NCI-H82 (cell line): ENCODE measurements at places on chromosomes 1 and 21.

DNA sequence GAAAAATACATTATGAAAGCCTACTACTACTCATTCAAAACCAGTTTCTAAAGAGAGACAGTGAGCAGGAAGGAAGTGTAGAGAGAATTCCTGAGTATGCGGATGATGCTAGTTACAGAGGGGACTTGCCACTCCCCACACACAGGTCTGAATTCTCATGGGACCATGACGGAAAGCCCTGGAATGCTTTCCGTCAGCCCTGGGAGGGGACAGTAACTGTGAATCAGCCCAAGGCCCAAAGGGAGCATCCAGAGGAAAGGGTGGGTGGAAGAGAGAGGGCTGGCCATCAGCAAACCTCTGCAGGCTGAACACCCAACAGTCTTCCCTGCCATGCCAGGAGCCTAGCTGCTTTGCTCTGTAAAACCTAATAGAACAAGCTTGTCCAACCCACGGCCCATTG, 36.4 kb downstream of the RCSD1 start:
- DNase-seq = no peak

DNA sequence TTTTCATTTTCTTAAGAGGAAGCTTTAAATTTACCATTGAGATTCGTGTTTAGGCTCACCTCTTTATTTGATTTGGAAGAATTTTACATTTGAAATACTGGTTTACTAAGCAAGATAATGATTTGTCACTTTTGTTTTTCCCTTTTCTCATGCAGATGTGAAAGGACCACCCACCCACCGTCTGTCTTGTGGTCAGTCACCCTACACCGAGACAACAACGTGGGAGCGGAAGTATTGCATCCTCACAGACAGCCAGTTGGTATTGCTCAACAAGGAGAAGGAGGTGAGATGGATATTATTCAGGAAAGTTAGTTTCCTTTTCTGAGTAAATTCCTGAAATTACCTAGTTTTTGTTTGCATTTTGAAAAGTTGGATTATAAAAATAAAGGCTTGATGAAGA, 189.5 kb downstream of the RASAL2 start:
- DNase-seq = no peak

- DNase-seq = no peak
These were observed 327.5 kb upstream of the POGK start for GRCh38 chr1:166511761-166512160.

GRCh38 chr1:200471739-200472138, 61.9 kb upstream of the ZNF281 start:
- no peak for DNase-seq

DNA sequence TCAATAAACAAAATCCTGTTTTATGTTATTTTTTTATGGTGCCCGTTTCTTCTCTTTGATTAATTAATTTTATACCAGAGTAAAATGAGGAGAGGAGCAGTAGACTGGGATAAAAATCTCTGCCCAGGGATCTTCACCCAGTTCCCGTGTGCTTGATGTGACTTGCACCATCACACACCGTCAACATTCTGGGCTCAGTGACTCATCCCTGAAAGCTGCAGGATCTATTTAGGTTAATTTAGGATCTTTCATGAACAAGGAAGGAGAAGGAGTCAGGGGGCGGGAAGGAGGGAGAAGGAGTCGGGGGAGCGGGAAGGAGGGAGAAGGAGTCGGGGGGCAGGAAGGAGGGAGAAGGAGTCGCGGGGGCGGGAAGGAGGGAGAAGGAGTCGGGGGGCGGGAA, 182.4 kb downstream of the SMYD3 start:
- no peak for DNase-seq

DNA sequence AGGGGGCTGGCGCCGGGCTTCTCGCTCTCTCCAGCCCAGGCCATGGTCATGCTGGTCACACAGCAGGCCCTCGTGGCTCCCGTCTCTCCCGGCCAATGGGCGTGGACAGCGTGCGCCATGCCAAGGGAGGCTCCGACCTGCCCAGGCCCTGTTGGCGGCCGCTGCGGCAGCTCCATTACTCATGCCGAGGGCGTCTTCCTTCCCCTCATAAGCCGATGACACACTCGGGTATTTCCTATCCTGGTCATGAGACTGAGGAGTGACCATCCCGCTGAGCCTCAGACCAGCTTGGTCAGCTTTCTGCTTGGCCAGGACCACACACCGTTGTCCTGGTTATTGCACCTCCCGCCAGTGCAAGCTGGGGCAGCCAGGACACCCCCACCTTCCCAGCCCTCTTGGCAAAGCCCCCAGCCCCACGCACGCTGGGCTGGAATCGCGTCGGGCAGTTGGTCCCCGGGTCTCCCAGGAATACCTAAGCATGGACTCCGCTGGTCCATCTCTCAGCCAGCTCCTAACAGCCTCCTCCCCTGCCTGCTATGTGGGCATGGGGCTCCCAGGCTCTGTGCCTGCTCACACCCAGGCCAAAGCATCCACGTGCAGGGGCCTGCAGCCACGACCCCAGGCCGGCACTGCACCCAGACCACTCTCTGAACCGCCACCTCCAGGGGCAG, 49.8 kb downstream of the ARHGEF16 start:
- no peak for DNase-seq

DNA sequence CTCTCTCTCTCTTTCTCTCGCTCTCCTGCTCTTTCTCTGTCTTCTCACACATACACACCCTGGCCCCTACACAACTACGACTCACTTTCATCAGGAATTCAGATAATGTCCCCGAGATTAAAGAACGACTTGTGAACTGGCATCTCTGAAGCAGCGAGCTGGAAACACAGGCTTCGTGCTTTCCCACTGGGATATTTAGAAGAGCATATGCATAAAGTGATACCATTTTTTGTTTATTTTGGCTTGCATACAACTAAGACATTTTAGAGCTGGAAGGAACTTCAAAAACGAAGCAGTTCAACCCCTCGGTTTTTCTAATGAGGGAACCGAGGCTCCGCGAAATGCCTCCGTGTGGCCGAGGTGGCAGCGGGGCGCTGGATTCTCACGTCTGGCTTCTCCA, 88.6 kb downstream of the ZBTB18 start:
- DNase-seq = no peak

- DNase-seq = peak; percentile 47
These were observed 34.1 kb downstream of the TP53BP2 start for GRCh38 chr1:223811634-223812101.

DNA sequence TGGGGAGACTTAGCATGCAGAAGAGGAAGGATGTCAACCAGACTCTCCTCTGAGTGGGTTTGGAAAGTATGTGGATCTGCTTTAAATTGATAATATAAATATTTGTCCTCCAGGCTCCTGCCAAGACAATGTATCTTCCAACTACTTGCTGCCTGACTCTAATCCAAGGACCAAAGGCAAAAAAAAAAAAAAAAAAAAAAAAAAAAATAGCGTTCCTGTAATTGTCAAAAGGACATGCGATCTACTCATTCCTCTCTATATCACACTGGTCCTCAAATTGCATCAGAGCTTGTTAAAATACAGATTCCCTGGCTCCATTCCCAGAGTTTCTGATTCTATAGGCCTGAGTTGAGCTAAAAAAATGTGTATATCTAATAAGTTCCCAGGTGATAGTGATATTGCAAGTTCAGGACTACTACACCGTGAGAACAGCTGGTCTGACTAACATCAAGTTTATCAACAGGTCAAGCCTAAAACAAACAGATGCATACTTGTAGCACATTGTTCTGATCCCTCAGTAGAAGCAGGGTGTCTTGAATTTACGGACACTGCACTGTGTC, 141.3 kb downstream of the TNR start:
- DNase-seq = no peak

DNA sequence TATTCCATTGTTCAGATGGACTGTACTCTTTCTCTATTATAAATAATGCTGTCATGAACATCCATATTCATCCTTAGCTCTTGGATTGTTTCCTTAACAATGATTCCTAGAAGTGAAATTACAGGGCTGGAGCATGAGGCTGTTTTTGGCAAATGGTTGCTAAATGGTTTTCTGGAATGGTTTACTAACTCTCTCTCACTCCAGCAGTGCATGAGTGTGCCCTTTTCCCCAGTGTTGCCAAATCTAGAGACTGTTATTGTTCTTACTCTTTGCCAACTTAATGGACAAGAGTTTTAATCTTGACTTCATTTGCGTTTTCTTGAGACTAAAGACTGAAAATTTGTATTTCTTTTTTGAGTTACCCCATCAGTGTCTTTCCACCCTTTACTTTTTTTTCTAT, 113.0 kb downstream of the PAPPA2 start:
- no peak for DNase-seq

DNA sequence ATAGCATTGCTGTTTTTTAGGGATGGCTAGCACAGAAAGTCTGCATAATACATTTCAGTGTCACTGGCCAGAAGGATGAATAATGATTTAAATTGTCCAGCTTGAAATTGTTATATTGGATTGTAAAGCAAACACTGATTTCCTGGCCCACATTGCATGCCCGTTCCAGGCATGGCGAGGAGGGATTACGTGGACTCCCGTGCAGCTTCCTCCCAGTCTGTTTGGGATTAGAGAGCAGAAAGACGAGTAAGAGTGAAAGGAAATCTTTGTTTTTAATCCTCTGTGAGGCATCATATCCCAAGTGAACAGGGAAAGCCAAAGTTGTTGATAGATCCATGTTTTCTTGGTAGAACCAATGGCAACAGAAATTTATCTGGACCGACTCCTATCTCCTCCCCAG, 8.4 kb downstream of the TRIM58 start:
- peak; percentile 56 for DNase-seq

DNA sequence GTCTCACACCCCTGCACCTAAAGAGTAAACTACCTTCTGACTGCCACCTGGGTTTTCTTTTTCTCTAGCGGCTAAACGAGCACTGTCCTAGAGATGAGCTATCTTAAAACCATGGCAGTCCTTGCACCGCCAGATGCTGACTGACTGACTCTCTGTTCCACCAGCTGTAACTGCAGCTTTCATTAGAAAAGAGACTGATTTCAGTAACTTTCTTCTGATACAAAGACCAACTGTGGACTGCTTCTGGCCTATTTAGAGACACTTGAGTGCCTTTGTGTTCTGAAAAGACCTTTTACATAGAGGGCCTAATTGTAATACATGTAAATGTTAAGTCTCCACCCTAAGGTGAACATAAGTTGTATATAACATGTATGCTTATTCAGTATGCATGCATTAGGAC, 152.5 kb downstream of the DISC1 start:
- DNase-seq = peak; percentile 41

GRCh38 chr1:78061825-78062523, 16.2 kb downstream of the GIPC2 start:
- peak; percentile 13 for DNase-seq

- DNase-seq = peak; percentile 50
These were observed 5.7 kb upstream of the ZNF683 start for GRCh38 chr1:26378088-26378878.

DNA sequence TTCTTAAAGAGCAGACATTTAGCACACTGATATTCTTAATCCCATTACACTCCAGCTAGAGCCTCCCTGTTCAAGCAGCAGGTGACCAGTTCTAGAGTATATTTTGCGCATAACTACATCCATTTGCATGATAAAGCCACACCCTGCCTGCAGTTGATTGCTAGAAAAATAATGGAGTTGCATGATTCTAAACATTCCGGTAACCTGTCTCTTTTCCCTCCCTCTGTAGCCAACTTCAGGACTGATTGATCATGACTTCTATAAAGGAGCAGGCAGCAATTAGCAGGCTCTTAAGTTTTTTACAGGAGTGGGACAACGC, 14.9 kb downstream of the ARMH1 start:
- peak; percentile 37 for DNase-seq

GRCh38 chr1:225883616-225884265, 1.6 kb upstream of the TMEM63A start:
- no peak for DNase-seq

- no peak for DNase-seq
These were observed 74.0 kb upstream of the ADAMTS5 start for GRCh38 chr21:27040738-27041469.

- DNase-seq = no peak
These were observed 399.3 kb downstream of the PTPRC start for GRCh38 chr1:199038156-199038555.

DNA sequence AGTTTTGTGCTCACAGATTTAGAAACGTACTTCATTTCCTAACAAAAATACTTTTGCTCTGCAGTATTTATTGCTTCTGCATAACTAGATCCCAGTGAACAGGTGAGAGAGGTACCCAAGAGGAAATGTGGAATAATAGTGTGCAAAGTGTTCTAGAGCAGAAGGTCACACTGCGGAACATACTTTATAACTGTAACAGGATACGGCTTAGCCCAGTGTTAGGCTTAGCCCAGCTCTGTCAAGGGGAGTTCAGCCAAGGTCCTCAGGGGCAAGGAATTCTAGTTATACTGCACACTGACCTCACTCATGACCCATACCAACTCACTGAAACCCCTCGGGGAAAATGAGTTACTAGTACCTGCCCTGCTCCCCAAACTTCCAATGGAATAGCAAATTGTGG, 55.3 kb downstream of the PTPN14 start:
- DNase-seq = peak; percentile 81

- no peak for DNase-seq
These were observed 11.9 kb upstream of the IGFN1 start for GRCh38 chr1:201178718-201179117.

DNA sequence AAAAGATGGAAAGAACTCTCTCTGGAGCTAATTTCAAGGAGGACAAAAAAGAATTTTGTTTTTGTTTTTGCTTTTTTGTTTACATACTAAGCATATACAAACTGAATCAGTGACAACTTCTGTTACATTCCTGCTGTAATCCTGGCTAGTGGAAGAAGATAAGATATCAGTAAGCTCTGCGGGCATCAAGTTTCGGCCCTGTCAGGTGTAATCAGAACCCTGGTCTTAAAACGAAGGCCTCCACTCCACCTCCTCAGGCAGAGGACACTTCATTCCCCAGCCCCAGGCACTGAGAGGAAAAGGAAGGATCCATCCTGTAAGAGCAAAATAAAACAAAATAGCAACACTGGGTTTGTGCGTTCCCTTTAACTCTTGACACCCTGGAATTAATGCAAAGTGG, 88.9 kb upstream of the ARHGAP29 start:
- DNase-seq = no peak

- DNase-seq = no peak
These were observed 48.9 kb downstream of the RHOU start for GRCh38 chr1:228784181-228784580.

GRCh38 chr1:107394301-107394700, 253.5 kb downstream of the NTNG1 start:
- no peak for DNase-seq

DNA sequence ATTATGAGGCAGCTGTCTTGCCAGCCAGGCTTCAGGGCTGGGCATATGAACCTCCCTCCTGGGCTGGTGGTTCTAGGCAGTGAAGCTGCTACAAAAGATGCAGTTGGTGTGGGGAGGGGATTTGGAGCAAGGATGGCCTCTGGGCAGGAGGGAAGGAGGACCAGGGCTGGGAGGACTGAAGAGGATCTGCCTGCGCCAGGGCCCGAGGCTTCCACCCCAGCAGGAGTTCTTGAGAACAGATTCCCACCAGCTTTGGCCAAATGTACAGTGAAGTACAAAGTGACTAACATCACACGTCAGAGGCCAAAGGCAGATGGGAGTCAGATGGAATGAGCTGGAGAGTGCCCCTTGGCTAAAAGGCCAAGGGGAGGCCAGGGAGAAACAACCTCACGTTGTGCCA, 62.4 kb downstream of the DDX20 start:
- no peak for DNase-seq

- no peak for DNase-seq
These were observed 91.8 kb upstream of the GJB5 start for GRCh38 chr1:34663031-34663430.
